ENCODE measurements at places on chromosomes 16 and 17. TPM values are rescaled to one million over a fixed set of nuclear protein-coding genes. Genes with fewer than 3 reads are reported as not detected.

DNA sequence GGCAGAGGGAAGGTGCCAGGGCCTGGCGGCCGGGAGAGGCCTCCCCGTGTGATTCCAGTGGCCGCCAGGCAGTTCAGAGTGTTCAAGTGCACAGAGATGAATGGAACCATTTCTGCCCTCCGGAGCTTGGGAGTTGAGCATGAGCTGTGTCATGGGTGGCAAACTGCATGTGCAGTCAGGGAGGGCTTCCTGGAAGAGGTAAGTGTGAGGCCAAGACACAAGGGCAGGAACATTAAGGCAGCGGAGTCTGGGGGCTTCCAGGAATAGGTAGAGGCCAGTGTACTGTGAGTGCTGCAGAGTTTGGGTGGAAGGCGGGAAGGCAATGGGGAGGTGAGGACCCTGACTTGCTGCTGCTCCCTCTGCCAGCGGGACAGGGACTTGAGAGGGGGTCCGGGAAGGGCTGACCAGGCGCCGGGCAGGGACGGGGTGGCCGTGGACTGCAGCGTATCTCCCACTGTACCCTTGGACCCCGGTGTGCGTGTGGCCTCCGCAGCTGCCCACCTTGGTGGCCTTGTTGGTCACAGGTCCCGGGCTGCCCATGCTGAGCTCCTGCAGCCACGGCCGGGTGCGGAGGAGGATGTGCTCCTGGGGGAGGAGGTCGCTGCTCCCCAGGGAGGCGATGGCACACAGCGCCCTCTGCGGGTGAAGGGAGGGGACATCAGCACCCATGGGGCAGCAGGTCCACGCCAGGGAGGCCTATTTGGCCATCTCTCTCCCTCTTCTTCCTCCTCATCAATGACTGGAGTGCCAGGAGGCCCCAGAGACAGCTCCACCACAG lies 7.5 kb upstream of the CEP131 start:
- no peaks in the 10 kb centered on the region for H3K36me3 ChIP-seq
- DNase-seq, result no peak
- no peaks in the 10 kb centered on the region for H3K4me1 ChIP-seq
- no peaks in the 10 kb centered on the region for H3K27me3 ChIP-seq

- H3K27me3 ChIP-seq, result no peaks in the 10 kb centered on the region
- peaks cover 8% of the 10 kb centered on the region for H3K36me3 ChIP-seq
- H3K4me1 ChIP-seq, result no peaks in the 10 kb centered on the region
- H3K27ac ChIP-seq, result no peak overlapping the region
- no peak overlapping the region for H3K4me3 ChIP-seq
- no peak for DNase-seq
Observed at GRCh38 chr17:69018022-69018615, 42.6 kb downstream of the ABCA9 start.

GRCh38 chr16:80803339-80804055 lies 901 bp downstream of the CDYL2 start:
- no peaks in the 10 kb centered on the region for H3K36me3 ChIP-seq
- peak overlapping the region; percentile 49 for H3K4me3 ChIP-seq
- no peak for DNase-seq
- H3K4me1 ChIP-seq, result no peaks in the 10 kb centered on the region
- H3K27me3 ChIP-seq, result no peaks in the 10 kb centered on the region

DNA sequence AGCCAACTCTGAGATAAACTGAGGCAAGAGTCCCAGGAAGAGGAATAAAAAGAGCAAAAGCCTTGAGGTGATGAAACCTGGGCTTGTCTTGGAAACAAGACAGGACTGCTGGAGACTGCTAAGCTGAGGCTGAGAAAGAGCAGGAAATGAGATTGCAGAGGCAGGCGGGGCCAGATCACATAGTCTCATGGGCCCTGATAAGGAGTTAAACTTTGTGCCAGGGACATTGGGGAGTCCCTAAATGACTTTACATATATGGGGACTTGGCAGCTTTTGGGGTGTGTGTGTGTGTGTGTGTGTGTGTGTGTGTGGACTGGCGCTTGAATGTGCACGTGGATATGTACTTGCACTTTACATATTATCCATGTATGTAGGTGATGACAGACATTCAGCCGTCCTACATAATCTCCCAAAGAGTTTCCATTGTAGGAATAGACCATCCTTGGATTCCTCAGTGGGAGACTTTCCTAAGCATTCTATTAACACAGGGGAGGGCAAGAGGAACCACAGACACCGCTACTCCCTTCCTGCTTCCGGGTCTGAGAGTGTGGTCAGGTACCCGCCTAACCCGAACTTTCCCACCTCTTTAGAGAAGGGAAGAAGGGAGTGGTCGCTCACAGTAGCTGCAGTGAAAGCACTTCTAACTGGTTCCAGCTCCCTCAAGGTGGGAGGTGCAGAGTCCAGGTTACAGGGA lies 123.1 kb downstream of the LYRM1 start:
- H3K4me3 ChIP-seq, result no peak overlapping the region
- no peaks in the 10 kb centered on the region for H3K4me1 ChIP-seq
- no peak overlapping the region for H3K27ac ChIP-seq
- H3K27me3 ChIP-seq, result no peaks in the 10 kb centered on the region

The GAST gene
- total RNA-seq, result not detected
